NCI-H1048 (cell line): ENCODE measurements at places on chromosomes 2 and 18.
A peak's percentile ranks its signal among the peaks of the same experiment; 100 is the strongest.

GRCh38 chr18:44799907-44800421 lies 119.3 kb downstream of the SETBP1 start:
- DNase-seq = no peak

DNA sequence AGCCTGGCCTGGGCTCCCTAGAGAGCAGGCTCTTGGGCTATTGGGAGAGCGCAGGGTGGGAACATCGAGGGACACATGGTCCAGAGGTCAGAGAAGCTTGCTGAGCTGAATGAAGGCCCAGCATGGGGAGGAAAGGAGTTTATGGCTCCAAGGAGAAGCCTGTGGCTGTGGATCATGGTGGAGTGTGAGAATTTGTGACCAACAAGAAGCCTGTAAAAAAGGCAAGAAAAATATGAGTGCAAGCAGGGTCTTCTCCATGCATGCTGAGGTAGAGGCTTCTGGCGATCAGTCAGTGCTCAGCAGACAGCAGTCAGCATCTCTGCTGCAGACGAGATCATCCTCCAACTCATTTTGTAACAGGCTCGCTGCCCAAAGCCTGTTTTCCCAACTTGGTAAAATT lies 1.3 kb upstream of the SCYGR3 start:
- no peak for DNase-seq

- no peak for DNase-seq
Measured at GRCh38 chr2:30218338-30218713, 13.0 kb upstream of the LBH start.

DNA sequence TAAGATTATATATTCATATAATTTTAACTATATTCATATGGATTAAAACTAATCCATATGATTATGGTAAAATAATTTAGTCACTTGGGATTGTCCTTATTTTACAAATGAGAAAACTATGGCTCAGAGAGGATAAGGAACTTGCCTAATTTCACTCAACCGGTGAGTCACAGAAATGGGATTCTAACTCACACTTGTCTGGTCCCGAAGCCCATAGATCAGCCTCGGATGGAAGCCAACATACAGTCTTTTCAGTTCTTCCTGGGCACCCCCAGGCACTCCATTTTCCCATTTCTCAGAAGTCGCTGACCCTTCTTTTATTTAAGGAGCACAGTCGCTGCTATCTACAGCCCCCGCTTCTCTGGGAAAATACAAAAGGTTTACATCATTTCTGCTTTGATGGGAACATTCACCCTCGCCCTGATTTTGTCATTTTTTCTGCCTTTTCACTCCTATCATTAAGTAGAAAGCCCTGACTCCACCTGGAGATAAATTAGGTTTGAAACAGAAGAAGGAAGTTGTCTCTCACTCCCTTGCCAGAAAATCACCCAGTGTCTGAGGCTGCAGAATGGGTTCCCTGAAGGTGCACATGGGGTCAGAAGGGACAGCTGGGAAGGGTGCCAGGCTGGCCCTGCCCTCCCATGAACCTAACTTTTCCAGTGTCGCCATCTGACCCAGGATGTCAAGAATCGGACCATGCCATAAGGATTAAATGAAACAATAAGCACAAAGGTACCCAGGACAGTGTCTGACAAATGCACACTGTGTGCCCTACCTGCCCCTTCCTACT lies 36.6 kb downstream of the CYP1B1 start:
- DNase-seq = no peak

DNA sequence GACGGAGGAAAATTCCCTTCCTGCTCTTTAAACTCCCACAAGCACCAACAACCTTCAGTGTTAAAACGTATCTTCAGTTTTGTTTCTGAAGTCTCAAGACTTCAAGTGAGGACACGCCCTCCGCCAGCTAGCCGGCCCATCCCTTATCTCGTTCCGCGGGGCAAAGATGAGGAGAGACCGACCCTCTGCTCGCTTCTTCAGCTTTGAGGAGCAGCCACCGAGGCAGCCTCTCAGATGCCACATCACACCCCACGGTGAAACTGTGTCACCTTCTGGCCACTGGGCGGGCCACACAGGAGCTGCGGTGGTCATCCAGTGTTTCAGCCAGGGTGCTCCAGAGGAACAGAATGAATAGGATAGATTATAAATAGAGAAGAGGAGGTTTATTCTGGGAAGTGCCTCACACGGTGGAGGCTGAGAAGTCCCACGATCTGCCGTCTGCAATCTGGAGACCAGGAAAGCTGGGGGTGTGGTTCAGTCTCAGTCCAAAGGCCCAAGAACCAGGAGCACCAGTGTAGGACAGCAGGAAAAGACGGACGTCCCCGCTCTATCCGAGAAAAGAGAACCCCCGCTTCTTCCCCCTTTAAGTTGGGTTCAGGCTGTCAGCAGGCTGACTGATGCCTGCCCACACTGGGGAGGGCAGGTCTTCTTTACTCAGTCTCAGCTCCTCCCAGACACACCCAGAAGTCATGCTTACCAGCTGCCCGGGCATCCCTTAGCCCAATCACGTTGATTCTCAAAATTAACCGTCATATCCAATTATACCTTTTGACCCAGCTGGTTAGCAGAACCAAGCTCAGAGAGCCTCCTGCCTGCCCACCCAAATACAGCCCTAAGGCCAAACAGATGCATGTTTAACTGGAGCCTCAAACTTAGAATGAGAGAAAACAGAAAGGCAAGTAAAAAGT lies 399.7 kb upstream of the ID2 start:
- no peak for DNase-seq

GRCh38 chr2:69315160-69315761 lies 71.8 kb downstream of the GFPT1 start:
- DNase-seq = no peak

DNA sequence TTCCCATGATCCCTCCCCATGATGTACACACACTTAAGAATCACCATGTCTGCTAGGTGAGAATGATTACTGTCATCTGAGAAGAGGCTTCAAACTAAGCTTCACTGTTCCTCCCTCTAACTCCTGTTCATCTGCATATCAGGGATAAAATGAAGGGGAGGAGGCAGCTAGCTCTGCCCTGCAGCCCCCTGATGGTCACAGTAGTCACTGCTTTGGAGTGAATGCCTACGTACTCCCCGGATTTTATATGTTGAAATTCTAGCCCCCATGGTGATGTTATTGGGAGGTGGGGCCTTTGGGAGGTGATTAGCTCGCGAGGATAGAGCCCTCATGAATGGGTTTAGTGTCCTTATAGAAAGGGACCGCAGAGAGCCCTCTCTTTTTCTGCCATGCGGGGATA lies 156.4 kb downstream of the NCKAP5 start:
- DNase-seq = no peak

- DNase-seq = no peak
Measured at GRCh38 chr2:95372845-95373244, 29.7 kb upstream of the FAHD2A start.

- DNase-seq = no peak
Measured at GRCh38 chr2:42142547-42143184, 26.5 kb upstream of the EML4 start.

- no peak for DNase-seq
Measured at GRCh38 chr2:234495251-234496054, 1.4 kb downstream of the ARL4C start.

GRCh38 chr18:46478796-46479195 lies 178.2 kb downstream of the LOXHD1 start:
- no peak for DNase-seq

GRCh38 chr18:3345452-3345851 lies 83.5 kb downstream of the MYL12B start:
- no peak for DNase-seq

GRCh38 chr2:185012643-185013042 lies 414.3 kb downstream of the ZNF804A start:
- DNase-seq = no peak

- DNase-seq = peak; percentile 25
Measured at GRCh38 chr2:235217846-235218245, 266.0 kb downstream of the SH3BP4 start.

- no peak for DNase-seq
Measured at GRCh38 chr2:30971231-30972025, 164.2 kb upstream of the CAPN13 start.

DNA sequence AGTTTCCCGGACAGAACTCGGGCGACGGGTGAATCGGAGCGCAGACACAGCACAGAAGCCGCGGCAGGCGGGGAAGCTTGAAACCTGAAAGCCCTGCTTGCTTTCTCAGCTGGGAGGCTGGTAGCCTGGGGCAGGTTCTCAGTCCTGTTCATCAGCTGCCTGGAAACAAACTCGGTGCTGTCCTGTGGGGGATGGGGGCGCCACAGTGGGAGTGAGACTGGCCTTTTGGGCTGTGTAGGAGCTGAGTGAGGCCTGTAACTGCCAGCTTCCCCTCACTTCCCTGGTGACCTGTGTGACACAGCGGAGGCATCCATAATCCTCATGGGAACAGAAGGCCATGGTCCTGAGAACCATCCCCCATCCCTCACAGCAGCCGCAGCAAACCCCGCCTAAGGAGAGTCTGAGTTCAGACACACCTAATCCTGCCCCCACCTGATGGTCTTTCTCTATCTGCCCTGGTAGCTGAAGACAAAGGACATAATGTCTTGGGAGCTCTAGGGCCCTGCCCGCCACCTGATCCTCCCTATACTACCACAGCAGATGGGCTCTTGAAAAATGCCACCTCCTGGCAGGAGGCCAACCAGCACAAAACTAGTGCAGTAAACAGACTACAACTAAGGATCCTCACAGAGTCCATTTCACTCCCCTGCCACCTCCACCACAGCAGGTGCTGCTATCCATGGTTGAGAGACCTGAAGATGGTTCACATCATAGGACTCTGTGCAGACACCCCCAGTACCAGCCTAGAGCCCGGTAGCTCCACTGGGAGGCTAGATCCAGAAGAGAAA lies 52.7 kb upstream of the LDLRAD4 start:
- DNase-seq = no peak

DNA sequence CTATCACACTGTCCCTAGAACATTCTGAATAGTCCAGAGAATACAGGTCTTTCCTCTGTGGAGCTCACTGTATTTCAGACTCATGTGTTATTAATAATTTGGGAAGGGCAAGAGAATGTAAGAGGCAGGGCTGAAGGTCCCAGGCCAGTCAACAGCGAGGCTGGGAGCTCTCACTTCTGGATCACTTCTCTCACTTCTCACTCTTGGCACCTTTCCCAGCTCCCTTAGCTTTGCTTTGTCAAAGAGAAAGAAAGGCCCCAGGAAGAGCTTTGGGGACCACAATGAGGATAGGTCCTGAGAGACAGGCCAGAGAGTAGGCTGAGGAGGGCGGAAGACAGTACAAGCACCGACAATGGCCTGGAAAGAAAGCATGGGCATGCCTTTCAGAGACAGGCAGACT lies 11.2 kb downstream of the EFR3B start:
- no peak for DNase-seq

- DNase-seq = no peak
Measured at GRCh38 chr18:70489986-70490933, 201.4 kb downstream of the SOCS6 start.

DNA sequence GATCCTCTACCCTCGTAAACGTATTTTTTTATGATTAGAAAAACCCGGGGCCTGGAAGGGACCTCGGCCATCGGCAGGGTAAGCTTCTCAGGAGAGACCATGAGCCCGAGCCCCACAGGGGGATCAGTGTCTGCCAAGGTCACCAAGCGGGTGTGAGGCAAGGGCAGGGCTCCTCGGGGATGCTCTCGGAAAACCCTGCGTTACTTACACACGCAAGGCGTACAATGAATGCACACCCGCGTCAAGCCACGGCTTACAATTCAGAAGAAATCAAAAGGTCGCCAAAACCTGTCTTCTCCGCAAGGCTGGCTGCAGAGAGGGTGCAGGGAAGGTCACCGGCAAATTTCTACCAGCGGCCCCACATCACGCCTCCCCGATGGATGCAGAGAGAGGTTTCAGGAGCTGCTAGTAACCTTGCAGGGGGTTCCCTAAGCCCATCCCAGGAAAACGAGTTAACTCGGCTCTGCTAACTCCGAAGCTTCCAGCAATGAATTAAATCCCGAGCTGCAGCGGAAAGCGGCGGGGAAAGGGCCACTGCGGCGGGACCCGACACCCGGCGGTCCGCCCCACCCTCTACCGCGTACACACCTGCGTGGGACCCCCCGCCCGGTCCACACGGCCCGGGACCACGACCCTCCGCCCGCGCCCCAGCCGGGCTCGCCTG lies 638 bp downstream of the ST3GAL5 start:
- no peak for DNase-seq

DNA sequence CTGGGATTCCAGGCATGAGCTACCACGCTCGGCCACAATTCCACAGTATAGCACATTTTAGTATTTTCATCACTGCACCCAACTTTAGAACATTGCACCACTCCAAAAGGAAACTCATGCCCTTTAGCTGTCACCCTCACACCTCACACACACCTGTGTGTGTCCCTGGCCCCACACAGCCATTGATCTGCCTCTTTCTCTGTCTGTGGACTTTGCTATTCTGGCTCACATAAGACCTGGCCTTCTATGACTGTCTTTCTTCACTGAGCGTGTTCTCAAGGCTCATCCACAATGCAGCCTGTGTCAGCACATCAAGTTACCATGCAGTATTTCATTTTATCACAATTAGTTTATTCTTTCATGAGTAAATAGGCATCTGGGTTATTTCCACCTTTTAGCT lies 19.7 kb upstream of the ATP9B start:
- DNase-seq = no peak

- DNase-seq = no peak
Measured at GRCh38 chr18:12595571-12596255, 62.2 kb downstream of the SPIRE1 start.

GRCh38 chr2:160942476-160943142 lies 217.6 kb upstream of the TANK start:
- DNase-seq = no peak

DNA sequence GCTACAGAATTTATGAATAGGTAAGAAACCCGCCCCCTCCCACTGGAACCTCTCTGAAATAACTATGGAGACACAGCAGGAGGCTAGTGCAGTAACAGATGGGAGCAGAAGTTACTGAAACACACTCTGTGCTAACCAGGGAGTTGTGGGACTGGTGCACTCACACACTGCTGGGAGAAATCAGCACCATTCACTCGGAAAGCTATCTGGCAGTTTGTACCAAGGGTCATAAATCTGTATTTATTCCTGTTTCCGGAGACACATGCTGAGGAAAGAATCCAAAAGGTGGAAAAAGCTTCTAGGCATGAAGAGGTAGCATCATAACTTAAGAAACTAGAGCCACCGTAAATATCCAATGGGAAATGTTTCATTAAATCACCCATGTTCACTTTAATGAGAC lies 39.9 kb downstream of the TGFA start:
- no peak for DNase-seq

GRCh38 chr2:192011196-192011595 lies 164.3 kb upstream of the CAVIN2 start:
- no peak for DNase-seq

- no peak for DNase-seq
Measured at GRCh38 chr2:150484006-150484405, 3.5 kb downstream of the RND3 start.
